CD4-positive, alpha-beta T cell treated with Interleukin-12 subunit alpha and Interleukin-12 subunit beta, for 1 hour (primary cell): ENCODE measurements at places on chromosomes 12 and 14.

DNA sequence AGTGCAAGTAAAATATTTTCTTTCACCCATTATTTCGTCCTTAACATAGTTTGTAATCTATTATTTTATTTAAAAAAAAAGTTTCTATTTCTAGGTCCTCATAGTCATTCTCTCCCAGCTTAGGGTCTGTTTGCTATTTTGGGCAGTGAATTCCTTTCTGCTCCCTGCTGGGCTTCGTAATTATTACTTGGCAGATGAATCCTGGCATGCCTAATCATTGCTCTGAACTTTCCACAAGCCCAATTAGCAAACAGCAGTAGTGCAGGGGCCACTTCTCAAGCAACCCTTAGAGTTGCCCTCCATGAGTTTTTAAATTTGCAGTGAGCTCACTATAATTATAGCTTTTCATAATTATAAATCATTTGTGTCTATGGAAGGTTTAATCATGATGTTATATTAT lies 1378.3 kb upstream of the SEL1L start:
- no peak for DNase-seq

GRCh38 chr14:37142835-37143401 lies 29.5 kb downstream of the SLC25A21 start:
- no peak for DNase-seq

DNA sequence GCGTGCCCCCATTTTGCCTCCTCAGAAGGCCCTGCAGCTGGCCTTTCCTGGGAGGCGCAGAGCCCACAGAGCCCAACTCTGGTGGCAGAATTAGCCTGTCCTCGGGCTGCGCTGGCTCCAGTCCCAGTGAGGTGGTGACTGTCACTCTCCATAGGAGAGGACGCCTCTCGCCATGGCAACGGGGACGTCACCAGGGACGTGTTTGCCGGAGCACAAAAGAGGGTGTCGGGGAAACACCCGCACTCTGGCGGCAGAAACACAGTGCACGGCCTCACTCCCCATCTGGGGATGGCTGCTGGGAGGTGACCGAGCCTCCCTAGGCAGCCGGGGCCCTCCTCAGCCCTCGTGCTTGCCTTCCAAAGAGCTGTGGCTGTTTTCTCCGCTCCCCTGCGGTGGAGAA lies 50.2 kb upstream of the NCOR2 start:
- DNase-seq, result no peak

DNA sequence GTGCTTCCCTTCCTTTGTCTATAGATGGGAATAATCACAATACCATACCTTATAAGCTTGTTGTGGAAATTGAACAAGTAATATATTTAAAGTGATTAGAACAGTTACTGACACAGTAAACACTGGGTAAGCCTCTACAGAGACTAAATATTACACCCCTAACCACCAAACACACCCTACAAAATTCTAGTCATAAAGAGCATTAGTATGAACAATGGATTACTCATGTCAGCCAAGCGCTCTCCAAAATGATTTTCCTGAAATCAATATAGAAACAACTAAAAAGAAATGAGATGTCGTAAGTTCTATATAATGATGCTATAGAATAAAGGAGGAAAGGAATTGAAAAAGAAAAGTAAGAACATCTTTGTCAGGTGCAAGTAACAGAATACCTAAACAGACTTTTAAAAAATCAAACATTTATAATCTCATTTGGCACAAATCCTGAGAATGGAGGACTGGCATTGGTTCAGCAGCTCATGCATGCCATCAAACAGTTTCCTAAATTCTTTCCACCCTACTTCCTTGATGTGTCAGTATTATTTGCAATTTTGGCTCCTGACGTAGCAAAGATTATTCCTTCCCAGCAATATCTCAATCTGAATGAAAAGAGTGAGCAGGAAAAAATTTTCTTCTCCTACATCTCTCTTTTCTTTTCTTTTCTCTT lies 118.0 kb downstream of the SINHCAF start:
- no peak for DNase-seq

GRCh38 chr14:26276757-26277156 lies 321.1 kb downstream of the NOVA1 start:
- no peak for DNase-seq

- no peak for DNase-seq
Measured at GRCh38 chr12:124484067-124484466, 83.3 kb downstream of the NCOR2 start.

DNA sequence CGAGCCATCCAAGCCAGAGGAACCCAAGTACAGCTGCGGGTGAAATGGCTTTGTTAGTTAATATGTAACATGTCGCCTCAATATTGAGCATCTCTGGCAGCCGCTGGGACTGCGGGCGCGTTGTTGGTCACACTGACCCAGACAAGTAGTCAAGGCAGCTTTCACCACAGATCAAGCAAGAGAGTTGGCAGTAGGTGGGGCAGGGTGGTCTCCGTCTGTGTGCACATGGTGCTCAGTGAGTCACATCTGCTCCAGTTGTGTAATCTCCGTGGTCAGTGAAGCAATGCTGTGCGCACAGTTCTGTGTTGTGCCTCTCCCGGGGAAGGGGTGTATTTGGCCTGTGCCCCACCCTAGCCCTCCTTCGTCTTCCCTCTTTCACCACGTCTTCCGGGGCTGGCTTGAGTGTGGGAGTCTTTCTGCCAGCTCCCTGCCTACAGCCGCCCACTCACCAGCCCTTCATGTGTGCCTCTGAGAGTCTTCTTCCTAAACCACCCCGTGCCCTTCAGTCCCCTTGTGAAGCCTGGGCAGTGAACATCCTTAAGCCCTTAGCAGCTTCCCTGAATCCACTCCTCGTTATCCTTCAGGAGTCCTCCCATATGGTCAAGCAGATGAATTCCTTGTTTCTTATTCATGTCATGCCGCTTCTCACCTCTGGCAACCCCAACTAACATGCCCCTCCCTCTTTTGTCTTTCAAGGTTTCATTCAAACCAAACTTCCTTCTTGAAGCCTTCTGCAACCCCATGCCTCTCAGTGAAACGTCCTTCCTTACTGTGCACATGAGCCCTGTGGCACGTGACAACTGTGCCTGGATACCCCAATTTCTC lies 242.1 kb downstream of the CACNA1C start:
- DNase-seq, result no peak

DNA sequence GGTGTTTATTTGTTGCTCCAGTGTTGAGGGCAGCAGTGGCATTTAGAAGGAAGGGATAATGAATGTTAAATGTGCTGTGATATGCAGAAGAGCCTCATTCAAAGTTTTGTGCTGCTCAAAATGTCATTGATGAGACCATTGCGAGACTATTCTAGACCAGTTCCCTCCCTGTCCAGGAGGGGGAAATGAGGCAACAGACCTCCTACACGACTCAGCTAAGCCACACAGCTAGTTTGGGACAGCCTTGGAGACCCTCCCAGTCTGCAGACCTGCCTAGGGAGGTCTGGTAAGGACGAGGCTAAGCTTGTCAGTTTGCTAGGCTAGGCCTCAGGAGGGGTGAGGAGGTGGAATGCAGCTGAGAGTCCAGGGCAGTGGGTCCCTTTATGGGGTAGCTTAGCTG lies 116.0 kb downstream of the NRXN3 start:
- no peak for DNase-seq

GRCh38 chr14:96265383-96266095 lies 9.5 kb downstream of the BDKRB1 start:
- no peak for DNase-seq

DNA sequence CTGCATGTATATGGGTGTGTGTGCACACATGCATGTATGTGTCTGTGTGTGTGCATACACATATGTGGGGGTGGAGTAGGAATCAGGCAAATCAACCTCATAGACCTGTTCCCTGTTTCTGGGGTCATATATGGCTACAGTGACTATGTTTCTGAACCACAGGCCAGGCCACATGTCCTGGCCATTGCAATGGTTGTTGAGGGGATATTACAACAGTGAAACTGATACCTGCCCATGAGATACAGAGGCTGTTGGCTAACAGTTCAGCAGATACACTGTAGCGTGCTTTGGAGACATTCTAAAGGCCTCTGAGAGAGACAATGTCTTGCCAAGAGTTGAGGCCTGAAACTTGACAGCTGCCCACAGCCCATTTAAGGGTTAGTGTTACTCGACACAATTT lies 47.3 kb upstream of the FOS start:
- DNase-seq, result no peak

GRCh38 chr14:34018564-34019244 lies 67.8 kb upstream of the EGLN3 start:
- DNase-seq, result peak; percentile 35

DNA sequence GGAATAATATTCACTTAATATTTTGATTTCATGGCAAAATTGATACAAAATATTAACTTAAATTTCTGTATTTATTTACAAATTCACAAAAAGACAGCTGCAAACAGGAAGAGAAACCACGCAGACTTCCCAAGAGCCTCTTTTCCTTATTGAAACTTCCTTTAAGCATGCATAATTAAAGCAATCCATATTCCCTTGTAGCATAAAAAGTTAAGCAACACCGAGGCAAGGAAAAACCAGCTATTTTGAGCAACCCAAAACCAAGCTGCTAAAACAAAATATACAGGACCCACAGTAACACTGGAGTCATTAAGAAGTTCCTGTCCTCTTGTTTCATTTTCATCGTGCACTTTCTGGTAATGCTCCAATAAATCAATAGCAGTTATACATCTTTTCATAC lies 58.0 kb downstream of the EEA1 start:
- no peak for DNase-seq

GRCh38 chr14:30550335-30550734 lies 8.6 kb upstream of the G2E3 start:
- no peak for DNase-seq

- no peak for DNase-seq
Measured at GRCh38 chr12:50647479-50647878, 116.4 kb upstream of the ATF1 start.

DNA sequence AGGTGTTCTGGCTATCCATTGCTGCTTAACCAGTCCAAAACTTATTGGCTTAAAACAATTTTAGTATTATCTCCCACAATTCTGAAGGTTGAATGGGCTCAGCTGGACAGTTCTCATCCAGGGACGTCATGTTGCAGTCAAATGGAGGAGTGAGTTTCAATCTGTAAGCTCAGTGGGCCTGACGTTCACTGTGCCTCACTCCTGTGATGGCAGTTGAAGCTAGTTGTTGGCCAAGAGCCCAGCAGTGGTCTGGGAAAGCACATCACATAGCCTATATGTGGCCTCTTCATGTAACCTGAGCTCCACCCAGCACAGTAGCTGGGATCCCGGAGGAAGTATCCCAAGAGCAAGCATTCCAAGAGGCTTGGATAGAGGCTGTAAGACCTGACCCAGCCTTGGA lies 40.6 kb upstream of the CDKN3 start:
- no peak for DNase-seq

- DNase-seq, result no peak
Measured at GRCh38 chr14:57747036-57747435, 118.9 kb downstream of the SLC35F4 start.

DNA sequence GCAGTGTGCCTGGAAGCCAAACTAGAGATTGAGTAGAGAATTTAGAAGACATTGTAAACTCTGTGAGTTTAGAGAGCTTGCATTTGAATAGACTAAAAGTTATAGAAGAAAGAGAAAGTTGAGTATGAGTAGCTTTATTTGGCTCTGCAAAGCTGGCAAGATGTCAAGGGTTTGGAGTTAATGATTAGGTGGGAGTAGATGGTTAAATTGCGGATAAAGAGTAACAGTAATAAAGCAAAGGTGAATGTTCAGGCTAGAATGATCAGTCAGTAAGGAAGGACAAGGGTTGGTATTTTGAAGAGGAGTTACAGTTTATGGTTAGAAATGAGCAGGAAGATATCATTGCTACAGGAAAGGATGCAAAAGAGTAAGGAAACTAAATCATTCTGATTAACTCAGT lies 5.2 kb downstream of the PPM1A start:
- DNase-seq, result no peak

DNA sequence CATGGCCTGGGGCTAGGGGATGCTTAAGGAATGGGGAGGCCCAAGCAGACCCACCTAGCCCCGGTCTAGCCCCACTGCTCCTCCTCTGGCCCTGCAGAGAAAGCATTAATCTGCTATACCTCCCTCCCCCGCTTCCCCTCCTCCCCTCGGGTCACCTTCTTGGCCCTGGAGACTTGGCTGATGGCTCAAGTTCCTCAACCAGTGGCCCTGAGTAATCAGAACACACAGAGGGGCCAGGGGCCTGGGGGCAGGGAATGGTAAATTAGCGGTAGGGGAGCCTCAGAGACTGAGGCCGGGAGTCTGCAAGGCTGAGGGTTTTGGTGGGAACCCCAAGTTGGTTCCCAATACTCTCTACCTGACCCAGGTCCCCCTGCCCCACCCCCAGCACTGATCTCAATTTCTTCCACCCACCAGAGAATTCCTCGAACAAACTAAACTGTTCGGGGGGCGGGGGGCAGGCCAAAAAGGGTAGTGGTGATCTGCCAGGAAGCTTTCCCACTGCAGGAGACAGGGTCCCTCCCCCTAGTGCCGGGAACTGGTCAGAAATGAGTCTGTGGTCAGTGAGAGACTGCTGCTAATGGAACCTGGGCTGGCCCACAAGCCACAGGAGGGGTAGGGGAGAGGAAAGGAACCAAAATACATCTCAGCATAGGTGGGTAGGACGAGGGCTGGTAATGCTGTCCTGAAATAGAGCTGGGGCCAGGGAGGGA lies 12.8 kb upstream of the SMARCD1 start:
- DNase-seq, result no peak

DNA sequence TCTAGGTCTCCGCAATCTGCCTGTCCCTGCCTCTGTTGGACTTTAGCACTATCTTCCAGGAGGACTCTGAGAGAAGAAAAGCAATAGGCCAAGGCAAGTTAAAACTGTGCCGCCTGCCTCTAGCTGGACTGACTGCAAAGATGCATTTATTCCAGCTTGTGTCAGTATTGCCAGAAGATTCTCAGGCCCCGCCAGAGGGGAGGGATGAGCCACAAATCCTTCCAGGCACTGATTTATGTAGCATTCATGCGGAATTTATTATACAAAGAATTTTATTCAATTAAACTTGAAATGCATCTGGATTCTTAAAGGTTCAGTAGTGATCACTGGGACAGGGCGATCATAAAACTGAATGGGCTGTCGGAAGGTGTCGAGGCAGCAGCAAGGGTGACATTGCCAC lies 19.8 kb downstream of the MMAB start:
- no peak for DNase-seq

DNA sequence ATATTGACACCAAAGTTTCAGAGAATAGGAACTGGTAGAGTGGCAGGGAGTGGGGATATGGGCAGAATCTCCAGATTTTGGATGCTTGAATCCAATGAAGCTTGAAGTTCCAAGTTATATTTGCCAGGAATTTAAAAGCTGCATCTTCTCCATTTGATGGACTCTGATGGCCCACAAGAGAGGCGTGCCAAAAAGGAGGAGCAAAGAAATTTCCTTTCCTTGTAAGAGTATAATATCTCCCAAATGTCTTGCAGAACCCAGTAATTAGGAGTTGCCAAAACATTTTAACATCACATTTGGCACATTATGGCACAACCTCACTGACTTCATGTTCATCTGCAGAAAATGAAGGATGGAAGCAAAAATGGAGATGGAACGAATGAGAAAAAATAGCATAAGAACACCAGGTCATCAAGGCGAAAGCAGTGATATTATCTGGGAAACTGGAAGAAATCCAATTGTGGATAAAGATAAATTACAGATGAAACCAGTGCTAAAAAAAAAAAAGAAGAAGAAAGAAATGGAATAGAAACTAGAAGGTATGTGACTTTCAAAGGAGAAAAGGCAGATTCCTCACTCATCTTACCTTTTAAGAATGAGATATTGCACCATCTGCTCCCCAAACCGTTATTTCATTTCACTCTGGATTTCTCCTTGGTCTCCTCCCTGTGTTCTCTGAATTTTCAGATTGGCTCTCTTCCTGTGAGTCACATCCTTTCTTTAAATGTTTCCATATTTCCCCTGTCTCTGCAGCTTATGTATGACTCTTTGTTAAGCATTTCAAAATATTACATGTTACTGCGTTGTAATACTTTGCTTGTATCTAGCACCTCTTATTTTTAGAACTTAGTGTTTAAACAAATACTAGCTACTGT lies 13.5 kb upstream of the FLRT2 start:
- DNase-seq, result no peak

GRCh38 chr14:32597771-32598170 lies 268.7 kb downstream of the AKAP6 start:
- no peak for DNase-seq
